Small intestine (tissue), 16 donors: ENCODE measurements at places on chromosomes 2 and 18.

DNA sequence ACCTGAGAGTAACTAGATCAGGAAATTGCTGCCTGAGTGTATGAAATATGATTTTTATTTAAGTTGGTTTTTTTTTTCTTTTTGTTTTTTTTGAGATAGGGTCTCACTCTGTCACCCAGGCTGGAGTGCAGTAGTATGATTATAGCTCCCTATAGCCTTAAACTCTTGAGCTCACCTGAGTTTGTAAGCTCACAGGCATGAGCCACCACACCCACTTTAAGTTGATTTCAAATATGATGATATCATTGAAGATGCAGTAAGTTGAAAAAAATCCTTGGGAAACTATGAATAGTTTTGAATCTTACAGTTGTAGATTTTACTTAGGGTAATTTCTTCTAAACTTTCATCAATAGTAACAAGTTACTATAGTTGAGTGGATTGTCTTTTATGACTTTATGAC is 234.7 kb downstream of the ZNF407 start:
- no peak for DNase-seq

DNA sequence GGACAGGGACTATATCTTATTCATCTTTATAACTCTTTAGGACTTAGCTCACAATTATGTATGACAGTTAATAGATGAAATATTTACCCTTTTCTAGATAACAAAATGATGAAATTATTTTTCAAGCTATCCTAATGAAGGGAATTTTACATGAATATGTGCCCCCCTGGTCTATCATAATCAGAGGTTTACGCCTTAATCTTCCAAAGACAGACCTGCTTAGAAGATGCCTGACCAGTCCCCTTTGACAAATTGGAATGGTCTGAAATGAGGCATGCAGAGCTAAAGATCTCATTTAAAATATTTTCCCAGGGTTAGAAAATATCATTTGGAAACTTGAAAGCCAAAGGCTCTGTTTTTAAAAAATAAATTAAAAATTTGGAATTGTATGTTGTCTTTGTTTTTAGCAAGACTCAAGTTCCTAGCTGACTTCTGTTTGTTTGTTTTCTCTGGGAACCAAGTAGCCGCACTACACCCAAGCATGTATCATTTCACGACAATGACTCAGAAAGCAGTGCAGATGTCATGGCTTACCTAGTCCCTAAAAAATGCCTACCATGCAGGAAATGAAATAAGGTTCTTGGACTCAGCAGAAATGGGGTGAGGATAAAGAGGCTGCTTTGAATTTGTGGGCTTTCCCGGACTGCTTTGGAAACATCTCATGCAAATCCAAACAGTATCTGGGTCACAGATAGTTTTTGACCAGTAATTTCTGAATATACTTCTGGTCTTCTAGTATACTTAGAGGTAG is 162.1 kb downstream of the ZEB2 start:
- no peak for DNase-seq

GRCh38 chr2:85843543-85843942 is 45.2 kb downstream of the ST3GAL5 start:
- DNase-seq, result peak; percentile 58

DNA sequence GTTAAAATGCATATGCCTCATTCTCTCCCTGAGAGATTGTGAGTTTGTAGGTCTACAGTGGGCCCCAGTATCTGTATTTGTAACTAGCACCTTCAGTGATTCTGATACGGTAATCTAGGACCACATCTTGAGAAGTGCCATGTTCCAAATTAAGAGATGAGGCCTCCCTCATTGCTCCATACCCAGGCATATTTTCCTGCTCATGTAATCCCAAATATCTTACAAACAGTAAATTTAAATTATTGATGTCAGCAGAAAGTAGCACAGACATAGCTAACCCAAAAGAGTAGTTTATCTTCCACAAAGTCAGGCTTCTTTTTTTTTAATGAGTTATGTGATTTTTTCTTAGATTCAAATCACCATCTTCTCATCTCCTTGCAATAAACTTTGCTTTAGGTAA is 263.8 kb downstream of the SETBP1 start:
- no peak for DNase-seq

- DNase-seq, result no peak
Measured at GRCh38 chr2:26692897-26693849, 651 bp downstream of the KCNK3 start.

DNA sequence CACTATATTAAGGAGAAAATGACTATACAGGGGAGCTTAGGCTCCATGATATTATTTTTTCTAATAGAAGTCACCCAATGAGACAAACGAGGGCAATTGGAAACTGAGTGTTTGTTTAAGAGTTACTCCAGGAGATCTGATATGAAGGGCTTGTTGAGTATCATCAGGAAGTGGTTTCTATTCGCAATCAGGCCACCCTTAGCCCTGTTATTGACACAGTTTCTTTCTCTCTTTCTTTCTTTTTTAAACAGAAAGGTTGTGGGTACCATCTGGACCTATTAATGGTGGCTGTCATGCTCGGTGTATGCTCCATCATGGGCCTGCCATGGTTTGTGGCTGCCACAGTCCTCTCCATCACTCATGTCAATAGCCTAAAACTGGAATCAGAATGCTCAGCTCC is 117.3 kb downstream of the DPP4 start:
- no peak for DNase-seq

- DNase-seq, result no peak
Measured at GRCh38 chr2:157305723-157306110, 19.9 kb downstream of the ERMN start.

GRCh38 chr2:131413148-131413747 is 49.3 kb upstream of the RAB6D start:
- peak; percentile 63 for DNase-seq
